ENCODE measurements at places on chromosomes 2 and 18. TPM values are rescaled to one million over a fixed set of nuclear protein-coding genes. Genes with fewer than 3 reads are reported as not detected.

NMUR1 gene
- 0.15 TPM for polyA plus RNA-seq

MC4R gene
- 0.32 TPM for polyA plus RNA-seq

PELI1 gene
- polyA plus RNA-seq: 17.2 TPM

CRYGD gene
- not detected for polyA plus RNA-seq

VWC2L gene
- polyA plus RNA-seq: not detected

TMEM247 gene
- not detected for polyA plus RNA-seq

TSPYL6 gene
- polyA plus RNA-seq: 0.13 TPM

DNAJC5G gene
- not detected for polyA plus RNA-seq
